ENCODE measurements at places on chromosomes 4 and X.

- no peak for DNase-seq
These were observed 1040.3 kb upstream of the PCDH10 start for GRCh38 chr4:132108784-132109183.

DNA sequence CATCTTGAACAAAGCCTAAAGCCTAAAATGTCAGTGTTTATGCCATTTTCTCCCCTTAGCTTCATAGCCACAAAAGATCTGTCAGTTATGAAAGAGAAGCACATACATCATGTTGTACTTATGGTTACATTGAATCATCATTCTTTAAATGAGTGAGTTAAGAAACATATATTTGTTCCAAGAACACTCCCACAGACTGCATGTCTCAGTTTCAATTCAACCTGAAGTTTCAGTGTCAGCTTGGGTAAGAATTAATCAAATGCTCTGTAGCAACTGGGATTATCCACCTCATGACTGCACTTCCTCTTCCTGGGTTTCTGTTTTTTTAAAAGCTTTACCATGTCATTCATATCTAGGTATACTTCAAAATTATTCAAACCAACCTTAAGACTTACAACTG, 3.9 kb upstream of the TMPRSS11B start:
- no peak for DNase-seq

DNA sequence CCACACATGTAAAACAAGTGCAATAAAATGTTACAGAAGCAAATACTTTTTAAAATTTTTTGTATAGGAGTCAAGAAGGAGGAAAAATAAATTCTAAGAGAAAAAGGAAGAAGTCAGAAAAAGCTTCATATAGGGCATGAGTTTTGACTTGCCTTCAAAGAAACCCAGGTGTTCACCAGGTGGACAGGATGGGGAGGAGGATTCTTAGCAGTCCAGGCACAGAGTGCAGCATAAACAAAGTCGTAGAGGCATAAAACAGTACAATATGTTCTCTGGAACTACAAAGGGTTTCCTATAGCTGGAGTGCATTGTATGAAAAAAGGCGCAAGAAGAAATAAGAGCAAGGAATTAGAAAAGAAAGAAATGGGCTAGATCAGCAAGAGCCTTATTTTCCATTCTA, 1.9 kb upstream of the SCFD2 start:
- no peak for DNase-seq

GRCh38 chr4:157005831-157006230, 34.2 kb upstream of the PDGFC start:
- no peak for DNase-seq

DNA sequence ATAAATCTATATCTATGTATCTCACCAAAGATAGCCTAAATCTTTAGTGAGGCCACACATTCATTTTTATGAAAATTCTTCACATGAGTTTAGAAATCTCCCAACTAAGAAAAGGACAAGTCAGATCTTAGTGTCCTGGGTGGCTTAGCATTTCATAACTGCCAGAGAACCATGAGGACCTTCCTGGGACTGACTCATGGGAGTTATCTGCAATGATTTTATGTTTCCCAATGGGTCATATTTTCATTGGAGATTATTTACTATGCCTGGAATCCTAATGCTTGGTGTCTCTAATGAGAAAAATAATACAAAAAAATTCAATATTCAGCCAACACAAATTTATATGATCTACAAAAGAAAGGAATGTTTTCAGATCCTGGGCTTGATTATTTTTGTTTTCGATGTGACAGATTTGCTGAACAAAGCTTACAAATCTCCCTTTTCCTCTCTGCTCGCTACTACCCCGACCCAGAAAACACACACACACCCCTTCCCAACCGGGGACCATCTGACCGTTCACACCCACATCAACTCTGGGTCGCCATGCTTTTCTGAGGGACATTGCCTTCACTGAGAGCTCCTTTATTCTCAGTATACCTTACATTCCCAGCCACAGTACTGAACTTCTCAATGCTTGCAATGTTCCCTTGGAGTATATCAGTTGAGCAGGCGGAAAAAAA, 40.1 kb downstream of the SORBS2 start:
- DNase-seq = no peak

DNA sequence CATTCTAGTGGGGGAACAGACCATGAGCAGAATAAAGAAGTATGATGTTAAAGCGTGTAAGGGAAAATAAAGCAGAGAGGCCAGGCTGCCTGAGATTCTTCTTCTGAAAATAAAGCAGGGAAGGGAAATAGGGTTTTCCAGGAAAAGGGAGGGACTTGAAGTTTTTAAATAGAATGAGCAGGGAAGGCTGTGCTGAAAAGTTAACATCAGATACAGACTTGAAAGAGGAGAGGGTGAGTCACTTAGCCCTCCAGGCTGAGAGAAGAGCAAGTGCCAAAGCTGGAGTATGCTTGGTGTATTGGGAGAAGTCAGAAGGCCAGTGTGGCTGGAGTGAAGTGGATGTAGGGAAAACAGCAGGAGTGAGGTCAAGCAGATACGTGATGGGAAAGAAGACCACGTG, 10.0 kb upstream of the PLK4 start:
- DNase-seq = no peak

DNA sequence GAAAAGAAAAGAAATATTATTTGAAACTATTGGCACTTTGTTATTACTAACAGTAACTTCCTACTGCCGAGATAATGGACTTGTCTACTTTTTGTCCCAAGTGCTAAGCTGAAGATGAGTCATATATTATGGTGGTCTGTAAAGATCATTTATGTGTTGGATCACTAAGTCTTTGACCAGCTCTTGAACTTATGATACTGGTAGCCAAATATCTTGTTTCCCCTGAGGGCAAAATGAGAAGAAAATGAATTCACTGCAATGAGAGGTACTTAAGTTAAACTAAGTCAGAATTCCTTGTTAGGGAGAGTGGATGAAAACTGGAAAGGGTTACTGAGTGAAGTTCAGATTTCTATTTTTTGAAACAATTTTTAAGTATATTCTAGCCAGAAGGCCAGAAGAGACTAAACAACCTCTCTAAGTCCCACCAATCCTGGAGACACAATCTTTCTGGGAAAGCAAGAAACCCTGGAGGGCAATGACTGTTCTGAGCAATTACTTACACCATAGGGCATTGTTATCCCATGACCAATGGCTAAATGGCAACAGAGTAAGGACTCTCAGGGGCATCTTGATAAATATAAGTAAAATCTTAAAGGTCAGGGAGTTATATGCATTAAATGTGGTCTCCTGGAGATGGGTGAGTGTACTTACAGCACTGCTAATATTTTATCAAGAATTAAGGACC, 287.7 kb downstream of the STIM2 start:
- no peak for DNase-seq

GRCh38 chr4:7976025-7976424, 36.4 kb upstream of the AFAP1 start:
- no peak for DNase-seq

- DNase-seq = no peak
These were observed 45.5 kb upstream of the PRKG2 start for GRCh38 chr4:81260443-81261101.

DNA sequence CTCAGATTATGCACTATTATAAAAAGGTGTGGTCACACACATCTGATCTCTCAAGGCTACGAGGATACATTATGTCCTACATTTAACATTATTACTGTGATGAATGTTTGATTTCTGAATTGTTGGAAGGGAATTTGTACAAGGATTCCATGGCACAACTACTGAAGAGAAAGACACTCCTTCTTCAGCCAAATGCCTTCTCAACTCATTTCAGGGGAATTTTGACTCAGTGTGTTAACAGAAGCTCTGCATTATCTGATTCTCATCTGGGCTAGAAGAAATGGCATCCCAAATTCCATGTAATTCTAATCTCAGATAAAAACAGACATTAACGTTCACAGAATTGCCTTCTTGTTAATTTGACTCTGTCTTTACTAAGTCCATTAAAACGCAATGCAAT, 477.7 kb downstream of the PDGFC start:
- no peak for DNase-seq

- DNase-seq = peak; percentile 30
These were observed 63.6 kb downstream of the SPINK2 start for GRCh38 chr4:56757821-56758411.

DNA sequence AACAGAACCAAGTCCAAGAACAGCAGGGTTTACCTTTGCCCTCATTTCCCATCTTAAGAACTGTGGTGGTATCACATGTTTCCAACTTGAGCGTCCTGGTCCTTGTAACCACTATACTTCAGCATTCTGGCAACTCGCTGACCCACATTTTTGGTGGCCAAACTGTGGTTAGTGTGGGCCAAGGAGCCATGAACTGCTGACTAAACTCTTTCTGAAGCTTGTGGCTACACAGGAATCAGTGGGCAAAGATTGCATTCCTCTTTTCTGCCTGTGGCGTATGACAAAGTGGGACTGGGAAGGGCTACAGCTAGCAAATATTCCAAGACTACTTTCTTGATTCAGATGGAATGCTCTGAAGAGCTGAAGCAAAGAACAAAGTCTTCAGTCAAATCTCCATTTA, 106.3 kb upstream of the MID1 start:
- DNase-seq = peak; percentile 1

DNA sequence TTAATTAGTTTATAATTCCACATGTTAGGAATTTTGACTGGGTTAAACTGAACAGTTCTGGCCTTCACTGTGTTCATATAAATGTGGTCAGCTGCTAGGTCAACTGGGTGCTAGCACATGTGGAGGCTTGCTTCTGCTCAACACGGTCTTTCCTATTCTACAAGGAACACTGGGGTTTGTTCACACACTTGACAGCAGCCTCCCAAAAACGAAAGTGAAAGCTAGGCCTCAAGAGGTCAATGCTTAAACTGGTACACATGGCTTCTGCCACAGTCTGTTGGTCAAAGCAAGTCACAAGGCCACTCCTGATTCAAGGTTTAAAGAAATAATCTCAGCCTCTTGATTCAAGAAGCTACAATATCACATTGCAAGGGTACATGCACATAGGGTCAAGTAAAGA, 126.5 kb downstream of the QDPR start:
- peak; percentile 68 for DNase-seq

GRCh38 chrX:1835056-1835455, 220.2 kb downstream of the ASMT start:
- no peak for DNase-seq

- no peak for DNase-seq
These were observed 9.8 kb upstream of the CCNG2 start for GRCh38 chr4:77147079-77147782.

- DNase-seq = no peak
These were observed 332.0 kb downstream of the NKX6-1 start for GRCh38 chr4:84167093-84167492.

DNA sequence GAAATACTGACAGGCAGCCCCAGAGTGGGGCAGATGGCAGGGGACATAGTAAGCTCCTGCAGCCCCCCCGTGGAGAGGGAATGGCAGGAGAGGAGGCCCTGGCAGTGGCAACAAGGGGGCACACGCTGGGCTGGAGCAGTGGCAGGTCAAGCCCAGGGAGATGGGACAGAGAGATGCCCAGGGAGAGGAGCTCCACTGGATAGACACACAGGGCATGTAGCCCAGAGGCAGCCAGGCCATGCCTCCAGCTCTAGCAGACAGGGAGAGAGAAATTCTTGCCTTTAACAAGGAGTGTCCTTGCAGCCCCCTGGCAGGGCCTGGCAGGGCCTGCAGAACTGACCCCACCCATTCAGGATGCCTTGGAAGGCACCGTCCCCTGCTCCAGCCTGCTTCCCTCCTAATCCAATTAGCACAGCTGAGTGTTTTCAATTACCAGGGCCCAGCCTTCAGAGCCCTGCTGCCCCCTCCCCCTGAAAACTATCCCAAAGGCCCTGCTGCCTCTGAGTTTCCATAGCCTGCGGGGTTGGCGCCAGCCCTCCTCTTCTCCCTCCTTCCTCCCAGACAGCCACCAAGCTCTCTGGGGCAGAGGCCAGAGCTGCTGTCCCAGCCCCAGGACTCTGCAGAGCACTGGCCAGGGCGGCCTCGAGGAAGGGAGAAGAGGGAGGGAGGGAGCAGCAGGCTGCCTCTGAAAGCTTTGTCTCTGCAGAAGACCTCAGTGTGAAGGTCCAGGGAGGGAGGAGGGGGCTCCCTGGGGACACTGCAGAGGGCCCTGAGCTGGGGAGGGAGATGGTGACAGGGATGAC, 12.5 kb downstream of the L1CAM start:
- DNase-seq = no peak

GRCh38 chr4:147640331-147640730, 23.1 kb downstream of the TMEM184C start:
- DNase-seq = no peak

GRCh38 chr4:3375688-3376087, 66.1 kb upstream of the HGFAC start:
- DNase-seq = no peak

GRCh38 chr4:123291329-123291728, 105.3 kb upstream of the SPRY1 start:
- DNase-seq = no peak

- no peak for DNase-seq
These were observed 47.7 kb upstream of the UGDH start for GRCh38 chr4:39574946-39575345.
